Activated T-helper 17 cell treated with anti-CD3 and anti-CD28 coated beads, Interleukin-2, amount 50 U/mL, for 72 hours (primary cell): ENCODE measurements at places on chromosomes 5 and 9. TPM values are rescaled to one million over a fixed set of nuclear protein-coding genes. Genes with fewer than 3 reads are reported as not detected.

GRCh38 chr5:67090040-67090439 lies 106.6 kb downstream of the CD180 start:
- ATAC-seq, result no peak
- no peak overlapping the region for H3K27ac ChIP-seq
- H3K4me1 ChIP-seq, result peaks cover 17% of the 10 kb centered on the region
- H3K4me3 ChIP-seq, result no peak overlapping the region

DNA sequence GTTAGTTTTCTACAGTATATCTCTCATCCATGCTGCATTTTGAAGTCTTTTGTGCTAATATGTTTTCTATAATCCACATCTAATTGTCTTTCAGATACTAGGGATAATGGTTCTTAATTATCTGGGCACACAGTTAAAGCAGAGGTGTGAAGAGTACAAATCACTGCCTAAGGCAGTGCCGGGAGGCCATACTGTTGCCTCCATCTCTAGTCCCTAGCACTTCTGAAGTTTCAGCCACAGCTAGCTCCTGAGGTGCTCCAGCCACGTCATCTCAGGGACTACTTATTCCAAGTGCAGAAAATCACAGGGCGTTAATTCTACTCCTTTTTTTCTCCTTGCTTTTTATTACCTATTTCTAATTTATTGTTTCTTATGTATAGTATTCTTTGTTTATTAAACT lies 760.0 kb upstream of the FAM174A start:
- no peaks in the 10 kb centered on the region for H3K27me3 ChIP-seq
- H3K27ac ChIP-seq, result no peak overlapping the region
- H3K36me3 ChIP-seq, result no peaks in the 10 kb centered on the region
- no peaks in the 10 kb centered on the region for H3K4me1 ChIP-seq

The RGS7BP gene
- not detected for total RNA-seq

The GPR150 gene
- total RNA-seq, result 0.61 TPM

The TMEM215 gene
- not detected for total RNA-seq
